ENCODE measurements at places on chromosomes 16 and 17. TPM values are rescaled to one million over a fixed set of nuclear protein-coding genes. Genes with fewer than 3 reads are reported as not detected.

Gene FSCN2
- total RNA-seq: 4.1 TPM

Gene PRDM7
- not detected for total RNA-seq

GRCh38 chr17:43741636-43742035 is 17.0 kb downstream of the SOST start:
- DNase-seq: no peak

- no peak for DNase-seq
These were observed 3.6 kb downstream of the COG1 start for GRCh38 chr17:73196500-73196899.

Gene TBX6
- 0.55 TPM for total RNA-seq

Gene FOXN1
- total RNA-seq: not detected

Gene LRRC36
- not detected for total RNA-seq

- DNase-seq: no peak
These were observed 3.5 kb upstream of the UQCC4 start for GRCh38 chr16:1424028-1424427.

DNA sequence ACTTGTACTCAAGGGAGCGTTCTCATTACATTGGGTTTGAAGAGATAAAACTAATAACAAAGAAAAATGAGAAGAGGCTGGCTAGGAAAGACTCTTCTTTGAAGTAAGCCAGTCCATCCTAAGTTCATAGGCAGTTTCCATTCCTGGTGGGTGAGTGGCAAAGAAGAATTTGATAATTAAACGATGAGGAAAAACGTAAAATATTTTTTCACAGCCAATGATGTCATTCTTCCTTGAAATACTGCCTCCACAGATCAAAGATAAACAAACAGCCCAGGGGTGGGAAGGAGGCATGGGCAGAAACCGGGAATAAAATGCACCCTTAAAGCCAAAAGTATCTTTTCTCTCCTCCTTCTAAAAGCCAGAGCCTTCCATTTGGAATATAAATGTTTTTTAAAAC is 346.6 kb downstream of the PMP22 start:
- DNase-seq: no peak

DNA sequence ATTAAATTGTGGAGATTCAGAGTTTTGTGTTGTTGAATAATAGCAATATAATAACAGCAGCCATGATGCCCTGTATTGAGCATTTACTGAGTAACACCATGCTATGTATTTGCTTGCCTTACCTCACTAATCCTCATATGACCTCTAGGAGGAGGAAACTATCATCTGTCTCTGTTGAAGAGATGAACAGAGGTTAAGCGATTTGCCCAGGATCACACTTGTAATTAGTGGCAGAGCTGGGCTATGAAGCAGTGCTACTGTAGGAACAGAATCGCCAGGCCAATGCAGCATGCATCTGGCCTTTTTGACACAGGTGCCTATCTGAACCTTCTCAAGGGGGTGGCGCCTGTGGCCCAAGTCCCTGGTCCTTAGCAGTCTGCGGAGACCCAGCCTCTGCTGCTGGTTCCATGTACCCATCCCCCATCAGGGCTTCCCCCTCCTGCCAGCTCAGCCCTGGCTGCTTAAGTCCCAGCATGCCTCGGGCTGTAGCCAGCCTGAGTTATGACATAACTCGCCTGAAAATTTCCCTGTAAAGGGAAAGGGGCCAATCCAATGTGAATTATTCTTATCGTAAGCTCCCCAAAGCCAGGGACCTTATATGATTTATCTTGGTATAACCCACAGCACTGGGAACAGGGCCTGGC is 50.4 kb upstream of the HS3ST2 start:
- no peak for DNase-seq

DNA sequence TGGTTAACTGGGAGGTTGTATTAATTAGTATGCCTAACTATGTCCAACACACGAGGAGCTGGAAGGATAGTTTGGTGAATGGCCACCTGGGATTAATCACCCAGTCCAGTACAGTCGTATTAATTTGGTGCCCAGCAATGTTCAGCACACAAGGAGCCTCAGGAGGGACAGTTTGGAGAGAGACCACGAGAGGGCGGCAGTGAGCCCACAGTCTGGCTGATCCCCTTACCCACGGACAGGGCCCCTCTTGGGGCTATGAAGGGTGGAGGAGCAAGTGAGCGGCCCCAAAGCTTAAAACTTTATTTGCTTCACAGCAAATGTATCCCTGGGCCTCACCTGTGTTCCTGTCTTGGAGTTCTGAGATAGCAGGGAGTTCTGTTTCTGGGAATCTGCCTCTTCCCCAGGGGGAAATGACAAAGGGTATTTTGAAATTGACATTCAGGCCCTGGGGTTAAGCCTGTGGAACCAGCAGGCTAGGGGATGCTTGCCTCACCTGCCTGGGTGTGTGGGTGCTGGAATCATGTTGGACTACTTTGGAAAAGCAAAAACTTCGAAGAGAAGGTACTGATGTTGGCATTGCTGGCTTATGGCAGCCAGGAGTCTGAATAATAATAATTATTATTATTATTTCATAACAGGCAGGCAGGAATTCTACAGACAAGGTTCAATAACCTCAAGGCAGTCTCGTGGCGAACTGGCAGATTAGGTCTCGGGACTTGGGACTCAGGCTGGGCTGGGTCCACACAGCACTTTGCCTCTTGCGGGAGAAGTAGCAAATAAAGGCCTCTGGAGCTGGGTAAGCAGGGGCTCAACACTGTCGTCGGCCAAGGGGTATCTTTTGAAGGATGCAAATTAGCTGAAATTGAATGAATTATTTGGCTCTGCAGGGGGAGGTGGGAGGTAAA is 227.6 kb upstream of the ASIC2 start:
- DNase-seq: no peak

DNA sequence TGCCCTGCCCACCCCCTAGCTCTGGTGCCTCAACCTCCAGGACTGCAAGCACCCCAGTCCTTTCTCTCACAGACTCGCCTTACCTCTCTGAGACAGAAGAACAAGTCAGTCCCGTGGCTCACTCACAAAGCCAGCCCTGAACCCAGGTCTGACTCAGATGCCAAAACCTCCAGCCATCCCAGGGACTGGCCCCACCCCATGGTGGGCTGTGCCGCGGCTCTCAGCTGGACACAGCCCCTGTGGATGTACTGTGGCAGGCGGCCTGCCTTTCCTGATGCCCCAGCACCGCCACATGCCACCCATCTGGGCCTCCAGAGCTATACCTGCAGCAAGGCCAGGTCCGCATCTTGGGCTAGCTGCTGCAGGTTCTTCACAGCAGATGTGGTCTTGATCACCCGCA is 19.8 kb downstream of the MPG start:
- no peak for DNase-seq

DNA sequence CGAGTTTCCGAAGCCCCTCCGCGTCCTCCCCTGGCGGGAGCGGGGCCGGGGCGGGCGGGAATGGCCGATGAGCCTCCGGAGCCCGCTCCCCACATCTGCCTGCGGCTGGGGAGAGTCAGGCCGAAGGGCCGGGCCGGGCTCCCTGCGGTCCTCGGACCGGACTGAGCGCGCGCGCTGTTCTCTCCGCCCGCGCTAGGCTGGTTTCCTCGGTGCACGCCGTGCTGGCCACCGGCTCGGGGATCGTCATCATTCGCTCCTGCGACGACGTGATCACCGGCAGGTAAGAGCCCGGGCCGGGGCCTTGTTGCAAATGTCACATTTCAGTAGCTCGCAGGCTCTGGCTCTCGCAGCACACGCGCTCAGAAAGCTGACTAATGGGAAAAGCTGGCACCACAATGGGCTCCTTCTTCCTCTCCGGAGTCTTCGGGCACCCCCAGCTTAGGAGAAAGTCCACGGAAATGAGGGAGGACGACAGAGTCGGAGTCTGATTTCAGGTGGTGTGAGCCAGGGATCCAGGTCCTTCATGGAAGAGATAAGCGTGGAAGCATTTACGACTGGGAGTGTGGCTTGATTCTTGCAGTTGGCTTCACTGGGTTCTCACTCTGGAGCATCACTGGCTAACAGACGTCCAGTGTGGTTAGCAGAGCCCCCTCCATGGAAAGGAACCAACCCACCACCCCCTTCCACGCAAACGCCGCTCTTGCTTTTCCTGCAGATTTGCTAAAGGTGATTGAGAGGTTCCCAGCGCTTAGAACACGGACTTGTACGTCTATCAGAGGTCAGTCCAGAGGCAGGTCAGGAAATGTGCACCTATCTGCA is 715 bp downstream of the TLCD3A start:
- DNase-seq: no peak

Gene SPECC1
- 91.9 TPM for total RNA-seq

Gene CDH1
- not detected for total RNA-seq

DNA sequence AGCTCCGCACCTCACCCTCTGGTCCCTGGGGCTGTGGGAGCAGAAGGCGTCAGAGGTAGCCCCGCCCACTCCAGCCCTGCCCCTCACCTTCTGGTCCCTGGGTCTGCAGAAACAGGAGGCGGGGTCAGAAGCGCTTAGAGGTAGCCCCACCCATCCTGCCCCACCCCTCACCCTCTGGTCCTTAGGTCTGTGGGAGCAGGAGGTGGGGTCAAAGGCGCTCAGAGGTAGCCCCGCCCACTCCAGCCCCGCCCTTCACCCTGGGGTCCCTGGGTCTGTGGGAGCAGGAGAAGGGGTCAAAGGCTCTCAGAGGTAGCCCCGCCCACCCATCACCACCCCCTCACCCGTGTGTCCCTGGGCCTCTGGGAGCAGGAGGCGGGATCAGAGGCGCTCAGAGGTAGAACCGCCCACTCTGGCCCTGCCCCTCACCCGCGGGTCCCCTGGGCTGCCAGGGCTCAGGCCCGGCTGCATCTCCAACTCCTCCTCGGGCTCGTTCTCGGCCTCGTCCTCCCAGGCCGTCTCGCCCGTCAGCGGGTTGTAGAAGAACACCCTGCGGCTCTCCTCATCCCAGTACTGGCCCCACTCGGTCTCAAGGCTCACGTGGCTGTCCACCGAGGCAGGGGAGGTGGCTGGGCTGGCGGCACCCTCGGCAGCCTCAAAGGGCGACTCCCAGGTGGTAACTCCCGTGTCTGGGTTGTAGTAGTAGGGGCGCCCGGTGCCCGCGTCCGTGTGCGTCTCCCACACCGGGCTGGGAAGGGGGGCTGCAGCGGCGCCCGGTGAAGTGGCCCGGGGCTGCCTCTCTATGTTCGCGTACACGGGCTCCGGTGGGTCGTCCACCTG is 27.2 kb downstream of the ARHGAP27 start:
- peak; percentile 79 for DNase-seq

DNA sequence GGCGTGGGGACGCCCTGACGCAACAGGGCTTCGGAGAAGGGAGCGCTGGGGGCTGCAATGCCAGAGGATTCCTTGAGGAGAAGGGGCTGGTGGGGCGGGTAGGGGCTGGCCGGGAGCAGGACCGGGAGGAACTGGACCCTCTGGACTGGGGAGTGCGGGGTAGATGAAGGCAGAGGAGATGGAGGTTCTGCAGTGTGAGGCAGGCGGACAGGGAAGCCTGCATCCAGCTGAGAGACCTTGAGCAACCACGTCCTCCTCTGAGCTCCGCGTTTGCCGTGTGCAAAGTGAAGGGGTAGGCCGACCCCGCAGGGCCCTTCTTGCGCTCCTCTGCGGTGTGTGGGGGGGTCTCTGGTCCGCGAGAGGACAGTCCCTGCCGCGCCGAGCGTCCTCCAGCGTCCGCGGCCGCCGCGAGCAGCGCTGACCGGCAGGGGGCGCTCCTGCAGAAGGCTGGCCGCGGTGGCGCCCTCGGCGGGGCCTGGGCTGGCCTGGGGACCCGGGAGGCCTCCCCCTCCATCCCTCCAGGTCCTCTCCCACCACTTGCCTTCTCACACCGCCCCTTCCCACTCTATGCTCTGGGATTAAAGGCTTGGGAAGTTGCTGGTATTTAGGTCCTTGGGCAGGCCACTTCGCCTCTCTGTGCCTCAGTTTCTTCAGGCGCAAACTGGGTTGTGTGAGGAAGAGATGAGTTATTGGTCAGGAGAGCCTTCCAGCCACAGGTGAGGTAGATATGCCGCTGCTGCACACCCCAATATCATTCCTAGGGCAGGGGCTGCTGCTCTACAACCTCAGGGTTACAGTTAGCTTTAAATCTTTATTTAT is 9.6 kb upstream of the WNT9B start:
- DNase-seq: no peak

GRCh38 chr16:65545413-65545956 is 423.6 kb upstream of the CDH11 start:
- DNase-seq: no peak

DNA sequence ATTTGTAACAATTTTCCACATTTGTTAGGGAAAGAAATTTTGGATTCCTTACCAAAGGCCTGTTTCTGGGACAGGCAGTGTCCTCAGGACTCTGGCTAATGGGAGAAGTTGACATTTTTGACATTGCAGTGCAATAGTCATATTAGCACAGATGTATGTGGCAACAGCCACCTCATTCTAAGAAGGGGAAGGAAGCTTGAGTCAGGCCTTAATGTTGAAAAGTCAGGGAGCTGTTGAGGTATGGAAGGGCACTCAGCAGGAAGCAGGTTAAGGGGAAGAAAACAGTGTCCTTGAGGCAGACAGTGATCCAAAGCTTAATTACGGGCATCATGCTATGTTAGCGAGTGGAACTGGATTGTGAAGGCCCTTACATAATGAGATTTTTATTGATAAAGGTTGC is 20.9 kb downstream of the AKTIP start:
- DNase-seq: no peak

- DNase-seq: no peak
These were observed 1.7 kb downstream of the OTOP3 start for GRCh38 chr17:74937064-74938051.

Gene SPG7
- 84.6 TPM for total RNA-seq

All from chondrocyte (in vitro differentiated cells).